CD4-positive, alpha-beta T cell treated with Interleukin-4 for 1 hour (primary cell): ENCODE measurements at places on chromosomes 4 and X.
A peak's percentile ranks its signal among the peaks of the same experiment; 100 is the strongest.

DNA sequence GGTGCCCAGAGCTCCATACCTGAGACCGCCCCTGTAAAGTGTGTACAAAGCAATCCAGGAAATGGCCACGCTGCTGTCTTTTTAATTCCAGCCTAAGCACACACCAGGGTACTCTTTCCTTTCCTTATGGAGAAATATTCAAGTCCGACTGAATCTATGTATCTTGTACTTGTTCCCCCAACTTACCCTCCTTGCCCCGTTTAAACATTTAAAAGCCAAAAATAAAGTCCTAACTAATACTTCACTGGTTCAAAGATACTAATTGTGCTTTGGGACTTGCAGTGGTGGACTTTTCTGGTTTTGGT lies 731 bp upstream of the AMMECR1 start:
- DNase-seq = no peak

- DNase-seq = no peak
These were observed 1263.5 kb downstream of the PCDH7 start for GRCh38 chr4:31983677-31984076.

- no peak for DNase-seq
These were observed 173.1 kb upstream of the ANK2 start for GRCh38 chr4:112876316-112876715.

DNA sequence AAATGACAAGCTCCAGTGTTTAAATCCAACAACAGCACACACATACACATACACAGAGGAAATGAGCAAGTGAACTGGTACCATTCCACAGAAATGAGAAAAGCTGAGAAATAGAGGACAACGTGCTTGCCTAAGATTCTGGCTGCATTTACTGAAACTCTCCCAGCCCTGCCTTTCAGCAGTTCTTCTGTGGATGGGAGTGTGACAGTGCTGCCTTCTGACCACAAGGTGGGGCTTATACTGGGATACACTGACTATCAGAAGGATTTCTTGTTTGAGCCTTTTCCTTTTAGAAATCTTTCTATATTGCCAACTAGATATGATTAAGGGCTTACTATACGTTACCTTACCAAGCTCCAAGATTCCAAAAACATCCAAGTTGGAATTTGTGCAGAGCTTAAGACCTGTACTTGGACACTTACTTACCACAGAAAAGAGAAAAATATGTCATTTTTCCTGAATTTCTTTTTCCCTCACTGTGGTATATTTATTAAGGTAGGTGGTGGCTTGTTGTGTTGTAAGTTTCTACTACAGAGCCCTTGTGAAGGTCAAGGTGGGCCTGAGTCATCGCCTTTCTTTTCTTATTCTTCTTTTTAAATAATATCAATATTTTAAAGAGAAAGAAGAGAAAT lies 10.7 kb upstream of the CXCL8 start:
- DNase-seq = peak; percentile 33

DNA sequence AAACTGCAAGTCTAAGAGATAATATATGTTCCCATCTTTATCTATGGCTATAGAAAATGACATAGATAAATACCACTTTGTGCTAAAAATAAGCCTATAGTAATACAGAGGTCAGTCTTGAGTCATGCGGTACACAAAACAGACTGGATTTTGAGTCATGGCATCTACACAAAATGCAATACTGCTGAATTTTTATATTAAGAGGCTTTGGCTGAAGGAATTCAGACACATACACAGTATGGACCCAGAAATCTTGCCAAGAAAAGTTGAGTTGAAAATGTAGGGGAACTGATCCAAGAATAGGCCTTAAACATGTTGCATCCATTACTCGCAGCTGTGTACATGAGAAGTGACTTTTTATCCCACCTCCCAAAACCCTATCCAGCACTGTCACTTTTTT lies 184.4 kb downstream of the TENM3 start:
- DNase-seq = no peak

GRCh38 chr4:148344941-148345340 lies 97.3 kb downstream of the NR3C2 start:
- DNase-seq = no peak

GRCh38 chr4:138050601-138051000 lies 191.5 kb downstream of the SLC7A11 start:
- DNase-seq = no peak
